ENCODE measurements at places on chromosomes 7 and 10.

DNA sequence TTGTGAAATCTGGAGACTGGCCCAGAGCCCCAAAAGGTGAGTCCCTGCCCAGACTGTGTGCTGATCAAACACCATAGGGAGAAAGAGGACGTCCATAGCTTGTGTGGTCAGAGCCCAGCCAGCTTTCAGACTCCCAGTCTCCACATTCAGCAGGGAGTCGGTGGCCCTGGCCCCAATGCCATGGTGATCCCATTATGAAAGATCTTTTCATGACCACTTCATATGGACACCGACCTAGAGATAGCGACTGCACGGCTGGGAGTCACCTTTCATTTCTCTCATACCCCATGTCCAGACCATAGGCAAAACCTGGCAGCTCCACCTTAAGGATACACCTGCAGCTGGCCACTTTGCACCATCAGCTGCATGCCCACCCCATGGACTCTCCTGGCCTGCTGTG is 126.4 kb downstream of the ARHGAP22 start:
- no peak for DNase-seq

GRCh38 chr10:22986771-22987542 is 59.1 kb downstream of the ARMC3 start:
- no peak for DNase-seq

DNA sequence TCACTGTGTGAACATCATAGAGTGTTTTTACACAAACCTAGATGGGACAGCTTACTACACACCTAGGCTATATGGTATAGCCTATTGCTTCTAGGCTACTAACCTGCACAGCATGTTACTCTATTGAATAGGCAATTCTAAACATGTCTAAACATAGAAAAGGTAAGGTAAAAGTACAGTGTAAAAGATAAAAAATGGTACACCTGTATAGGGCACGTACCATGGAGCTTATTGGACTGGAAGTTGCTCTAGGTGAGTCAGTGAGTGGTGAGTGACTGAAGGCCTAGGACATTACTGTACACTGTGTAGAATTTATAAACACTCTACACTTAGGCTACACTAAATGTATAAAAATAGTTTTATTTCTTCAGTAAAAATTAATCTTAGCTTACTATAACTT is 182.0 kb upstream of the THSD7A start:
- no peak for DNase-seq

DNA sequence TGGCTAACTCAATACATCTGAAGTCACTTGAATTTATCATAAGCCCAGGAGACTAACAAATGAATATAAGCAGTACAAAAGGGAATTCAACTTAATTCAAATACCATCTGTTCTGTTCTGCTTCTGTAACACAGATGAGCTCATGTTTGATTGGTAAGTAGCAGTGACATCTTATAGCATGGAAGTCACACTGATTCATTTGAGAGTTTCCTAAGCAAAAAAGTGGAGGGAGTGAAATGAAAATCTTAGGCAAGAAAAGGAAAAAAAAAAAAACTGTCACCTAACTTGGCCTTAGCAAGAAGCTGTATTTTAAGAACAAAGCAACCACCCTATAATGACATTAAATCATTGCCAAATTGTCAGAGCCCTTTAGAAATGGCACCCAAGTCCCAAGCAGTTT is 49.5 kb downstream of the SMURF1 start:
- DNase-seq = no peak

DNA sequence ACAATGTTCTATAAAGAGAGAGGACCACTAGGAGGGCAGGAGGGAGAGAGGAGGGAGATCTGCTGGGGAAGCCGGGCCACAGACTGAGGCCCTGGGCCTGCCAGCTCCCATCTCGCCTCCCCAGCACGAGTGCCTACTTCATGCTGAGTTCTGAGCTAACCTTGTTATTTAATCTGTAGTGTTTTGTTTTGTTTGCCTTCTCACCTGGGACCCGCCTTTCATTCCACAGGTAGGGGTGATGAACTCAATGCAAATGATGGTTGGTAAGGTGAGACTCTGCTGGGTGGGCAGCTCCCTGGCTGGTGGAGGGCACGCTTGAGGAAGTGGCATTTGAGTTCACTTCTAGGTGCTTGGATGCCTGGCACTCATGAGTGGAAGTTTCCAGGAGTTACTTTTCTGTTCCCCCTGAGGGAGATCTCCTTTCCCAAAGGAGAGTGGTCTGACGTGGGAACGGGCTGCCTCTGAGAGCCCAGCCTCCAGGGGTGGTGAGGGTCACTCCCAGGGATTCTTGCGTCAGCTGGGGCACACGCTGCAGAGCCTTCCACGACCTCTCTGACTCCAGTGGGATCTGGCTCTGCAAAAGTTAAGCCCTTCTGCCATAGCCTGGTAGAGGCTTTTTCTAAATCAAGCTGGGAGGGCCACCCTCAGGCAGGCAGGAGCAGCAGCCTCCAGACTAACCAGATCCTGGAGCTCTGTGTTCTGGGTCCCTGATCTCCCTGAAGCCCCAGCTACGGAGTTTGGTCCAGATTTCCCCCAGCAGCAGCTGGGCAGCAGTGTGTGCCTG is 22.4 kb downstream of the UBTD1 start:
- no peak for DNase-seq

- no peak for DNase-seq
These were observed 121.0 kb downstream of the DPY19L1 start for GRCh38 chr7:34916267-34916666.

Measured in NCI-H1092 (cell line).